NCI-H187 (cell line): ENCODE measurements at places on chromosomes 11 and 22.
A peak's percentile ranks its signal among the peaks of the same experiment; 100 is the strongest.

DNA sequence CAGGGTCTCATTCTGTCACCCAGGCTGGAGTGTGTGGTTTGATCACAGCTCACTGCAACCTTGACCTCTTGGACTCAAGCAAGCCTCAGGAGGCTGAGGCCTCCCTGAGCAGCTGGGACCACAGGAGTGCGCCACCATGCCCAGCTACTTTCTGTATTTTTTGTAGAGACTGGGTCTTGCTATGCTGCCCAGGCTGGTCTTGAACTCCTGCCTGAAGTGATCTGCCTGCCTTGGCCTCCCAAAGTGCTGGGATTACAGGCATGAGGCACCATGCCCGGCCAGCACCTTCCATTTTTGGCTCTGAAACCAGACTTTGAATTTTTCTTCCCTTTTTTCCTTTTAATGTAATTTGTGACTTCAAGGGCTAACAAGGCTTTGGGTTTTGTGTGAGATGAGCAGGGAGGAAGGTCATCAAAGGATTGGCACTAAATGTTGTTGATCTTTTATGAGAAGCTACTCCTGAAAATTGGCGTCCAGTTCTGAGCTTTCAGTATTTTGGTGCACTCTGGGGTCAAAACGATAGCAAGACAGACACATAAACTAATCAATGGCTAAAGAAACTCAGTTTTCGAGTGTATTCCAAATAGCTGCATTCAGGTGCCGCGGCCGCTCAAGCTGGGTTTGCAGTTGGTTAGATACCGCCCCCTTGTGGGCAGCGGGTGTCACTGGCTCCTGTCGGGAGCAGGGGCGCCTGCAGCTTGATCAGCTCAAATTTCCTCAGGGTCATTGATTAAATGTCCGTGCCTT, 51.9 kb upstream of the CLMP start:
- DNase-seq, result peak; percentile 63

- no peak for DNase-seq
These were observed 62.1 kb downstream of the TRAF6 start for GRCh38 chr11:36447947-36448346.

GRCh38 chr11:116661056-116661455, 111.7 kb downstream of the BUD13 start:
- DNase-seq, result no peak

GRCh38 chr11:71381781-71382505, 66.2 kb downstream of the DHCR7 start:
- DNase-seq, result no peak

DNA sequence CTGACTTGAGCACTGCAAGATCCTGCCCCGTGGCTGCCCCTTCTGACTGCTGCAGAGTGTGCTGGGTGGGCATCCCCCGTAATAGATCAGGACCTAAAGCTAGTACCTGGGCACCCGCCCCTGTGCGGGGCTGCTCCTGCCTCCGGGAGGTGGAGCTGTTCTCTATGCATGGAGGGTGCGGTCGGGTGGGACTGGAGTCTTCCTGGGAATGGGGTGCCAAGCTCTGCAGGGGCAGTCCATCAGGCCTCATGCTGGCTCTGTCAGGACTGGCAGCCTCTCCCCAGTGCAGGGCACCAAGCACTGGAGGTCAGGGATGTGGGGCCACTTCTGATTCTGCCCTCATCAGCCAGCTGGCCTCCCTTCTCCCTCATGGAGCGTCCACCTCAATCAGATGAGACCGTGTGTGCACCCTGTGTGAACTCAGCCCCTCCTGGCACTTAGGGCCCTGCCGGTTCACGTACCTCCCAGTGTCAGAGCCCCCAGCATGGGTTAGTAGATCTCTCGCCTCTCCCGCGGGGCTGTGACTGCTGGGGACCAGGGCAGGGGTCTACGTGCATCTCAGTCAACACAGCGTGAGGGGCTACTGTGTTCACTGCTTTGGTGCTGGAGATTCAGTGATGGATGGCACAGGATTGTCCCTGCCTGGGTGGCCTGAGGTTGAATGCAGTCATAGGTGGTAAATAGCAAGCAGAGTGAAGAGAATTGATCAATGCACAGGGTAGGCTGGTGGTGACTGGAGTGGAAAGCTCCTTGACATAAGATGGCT, 30.8 kb downstream of the MPPED1 start:
- no peak for DNase-seq

GRCh38 chr11:12280199-12280837, 97.1 kb upstream of the PARVA start:
- peak; percentile 47 for DNase-seq

- DNase-seq, result no peak
These were observed 21.0 kb downstream of the OTUB1 start for GRCh38 chr11:64007160-64007628.

GRCh38 chr11:13375798-13376197, 87.2 kb downstream of the BTBD10 start:
- DNase-seq, result no peak

- DNase-seq, result no peak
These were observed 209.9 kb downstream of the LARGE1 start for GRCh38 chr22:33710326-33710725.
